Endothelial cell (in vitro differentiated cells): ENCODE measurements at places on chromosomes 12 and 14. TPM values are rescaled to one million over a fixed set of nuclear protein-coding genes. Genes with fewer than 3 reads are reported as not detected.
A peak's percentile ranks its signal among the peaks of the same experiment; 100 is the strongest.

- no peak for DNase-seq
Measured at GRCh38 chr12:117580015-117580717, 218.7 kb upstream of the NOS1 start.

GRCh38 chr12:124616394-124617221 lies 49.2 kb upstream of the NCOR2 start:
- DNase-seq: no peak

The PPFIA2 gene
- not detected for total RNA-seq

DNA sequence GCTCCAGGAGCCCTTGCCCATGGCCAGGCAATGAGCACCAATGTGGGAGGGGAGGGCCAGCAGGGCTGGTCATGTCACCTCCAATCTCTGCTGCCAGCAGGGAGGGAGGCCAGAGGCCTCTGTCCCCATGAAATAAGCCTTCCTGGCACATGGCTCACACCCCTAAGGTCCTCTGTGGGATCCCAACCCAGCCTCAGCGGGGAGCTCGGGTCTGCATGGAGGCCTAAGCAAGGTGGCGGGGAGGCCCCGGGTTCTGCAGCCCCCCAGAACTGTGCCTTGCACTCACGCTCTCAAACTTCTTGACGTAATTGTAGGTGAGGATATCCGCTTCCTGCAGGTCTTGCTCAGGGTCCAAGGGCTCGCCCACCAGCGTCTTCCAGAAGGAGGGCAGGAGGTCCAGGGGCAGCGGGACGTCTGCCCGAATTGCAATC lies 41.7 kb downstream of the TRAFD1 start:
- no peak for DNase-seq

The P2RX2 gene
- total RNA-seq: not detected

GRCh38 chr14:64885559-64885958 lies 5.9 kb upstream of the SPTB start:
- DNase-seq: no peak

The TGFB3 gene
- total RNA-seq: 1.5 TPM

DNA sequence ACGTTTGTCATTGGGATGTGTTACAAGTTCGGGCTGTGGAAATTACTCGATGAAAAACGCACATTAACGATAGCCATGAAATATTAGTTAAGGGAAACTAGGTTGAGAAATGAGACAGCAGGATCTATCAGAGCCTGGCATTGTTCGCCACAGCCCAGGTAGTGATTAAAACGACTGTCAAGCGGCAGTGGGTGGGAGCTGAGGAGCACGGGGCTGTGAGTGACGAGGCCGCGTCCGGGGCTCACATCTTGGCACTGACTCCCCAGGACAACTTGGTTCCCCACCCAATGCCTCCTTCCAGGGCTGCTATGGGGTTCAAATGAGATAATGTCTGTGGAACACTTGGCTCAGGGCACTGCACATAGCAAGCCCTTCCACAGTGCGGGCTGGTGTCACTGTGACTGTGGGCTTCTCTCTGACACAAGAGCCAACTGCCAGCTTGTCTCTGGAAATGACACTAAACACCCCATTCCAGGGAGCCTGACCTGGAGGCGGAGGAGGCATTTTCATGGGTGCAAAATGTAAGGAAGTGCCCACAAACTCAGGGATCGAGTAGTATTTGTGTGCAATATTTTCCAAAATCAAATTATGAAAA lies 19.3 kb downstream of the MMAB start:
- DNase-seq: no peak

The PRIMA1 gene
- total RNA-seq: 0.08 TPM

DNA sequence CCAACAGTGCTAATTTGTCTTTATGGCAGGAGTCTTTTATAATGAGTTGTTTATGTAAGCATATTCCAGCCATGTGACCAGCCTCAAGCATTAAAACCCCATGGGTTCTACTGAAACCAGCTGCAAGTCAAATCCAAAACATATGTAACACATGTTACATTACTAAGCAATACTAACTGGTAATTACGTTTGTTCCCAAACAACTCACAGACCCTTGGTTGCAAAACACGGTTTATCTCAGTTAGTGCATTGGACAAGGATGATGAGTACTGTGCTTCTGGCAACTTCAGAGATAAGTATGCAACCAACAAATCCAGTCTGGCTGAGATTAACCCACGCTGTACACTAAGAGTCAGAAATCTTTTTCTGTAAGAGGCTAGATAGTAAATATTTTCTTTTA lies 110.1 kb upstream of the FAR2 start:
- no peak for DNase-seq

The CLEC4D gene
- 0.31 TPM for total RNA-seq

The GCH1 gene
- total RNA-seq: 11.2 TPM

- DNase-seq: peak; percentile 76
Measured at GRCh38 chr14:20609215-20610001, 18.2 kb upstream of the RNASE12 start.
